ENCODE measurements at places on chromosomes 6 and 20. TPM values are rescaled to one million over a fixed set of nuclear protein-coding genes. Genes with fewer than 3 reads are reported as not detected.

DNA sequence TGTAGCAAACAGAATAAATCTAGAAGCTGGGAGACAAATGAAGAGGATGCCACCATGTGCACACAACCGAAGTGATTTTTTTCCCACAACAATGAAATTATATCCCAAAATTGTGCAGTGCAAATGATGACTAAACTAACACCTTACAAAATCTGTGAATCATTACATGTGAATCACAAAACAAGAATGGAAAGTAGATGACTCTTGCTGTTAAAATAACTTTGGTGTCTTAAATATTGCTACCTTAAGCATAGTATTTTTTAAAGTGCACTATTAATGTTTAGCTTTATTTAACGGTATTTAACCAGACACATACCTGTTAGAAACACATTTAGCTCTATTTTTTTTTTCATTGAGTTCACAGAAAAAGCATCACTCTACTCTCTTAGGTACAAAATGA lies 190.8 kb downstream of the TBC1D32 start:
- H3K27me3 ChIP-seq: no peaks in the 10 kb centered on the region
- H3K4me3 ChIP-seq: no peak overlapping the region
- DNase-seq: no peak
- no peaks in the 10 kb centered on the region for H3K36me3 ChIP-seq
- no peak overlapping the region for H3K27ac ChIP-seq

Gene DDRGK1
- 38.4 TPM for total RNA-seq

- no peaks in the 10 kb centered on the region for H3K36me3 ChIP-seq
- H3K27me3 ChIP-seq: no peaks in the 10 kb centered on the region
- no peak overlapping the region for H3K4me3 ChIP-seq
- DNase-seq: no peak
- no peaks in the 10 kb centered on the region for H3K4me1 ChIP-seq
Observed at GRCh38 chr6:157468574-157468973, 87.6 kb downstream of the ZDHHC14 start.

GRCh38 chr6:31144296-31144969 lies 5.6 kb upstream of the PSORS1C2 start:
- H3K27ac ChIP-seq: no peak overlapping the region
- no peak for DNase-seq
- H3K4me1 ChIP-seq: no peaks in the 10 kb centered on the region
- H3K4me3 ChIP-seq: no peak overlapping the region

Gene SMIM13
- total RNA-seq: 4.8 TPM

Gene SLC22A1
- total RNA-seq: 0.28 TPM

GRCh38 chr6:165745492-165745891 lies 82.5 kb upstream of the PDE10A start:
- no peaks in the 10 kb centered on the region for H3K4me1 ChIP-seq
- DNase-seq: no peak
- no peak overlapping the region for H3K4me3 ChIP-seq
- no peaks in the 10 kb centered on the region for H3K36me3 ChIP-seq

GRCh38 chr6:72857791-72858585 lies 236.1 kb downstream of the KCNQ5 start:
- no peaks in the 10 kb centered on the region for H3K27me3 ChIP-seq
- H3K36me3 ChIP-seq: no peaks in the 10 kb centered on the region
- no peak overlapping the region for H3K27ac ChIP-seq
- no peaks in the 10 kb centered on the region for H3K4me1 ChIP-seq
- H3K4me3 ChIP-seq: no peak overlapping the region
- no peak for DNase-seq

Gene SLC4A11
- total RNA-seq: 0.14 TPM

GRCh38 chr6:96992343-96992730 lies 67.8 kb downstream of the KLHL32 start:
- no peaks in the 10 kb centered on the region for H3K27me3 ChIP-seq
- no peak overlapping the region for H3K4me3 ChIP-seq
- no peaks in the 10 kb centered on the region for H3K36me3 ChIP-seq
- DNase-seq: no peak

Gene RNF217
- total RNA-seq: 3.4 TPM

DNA sequence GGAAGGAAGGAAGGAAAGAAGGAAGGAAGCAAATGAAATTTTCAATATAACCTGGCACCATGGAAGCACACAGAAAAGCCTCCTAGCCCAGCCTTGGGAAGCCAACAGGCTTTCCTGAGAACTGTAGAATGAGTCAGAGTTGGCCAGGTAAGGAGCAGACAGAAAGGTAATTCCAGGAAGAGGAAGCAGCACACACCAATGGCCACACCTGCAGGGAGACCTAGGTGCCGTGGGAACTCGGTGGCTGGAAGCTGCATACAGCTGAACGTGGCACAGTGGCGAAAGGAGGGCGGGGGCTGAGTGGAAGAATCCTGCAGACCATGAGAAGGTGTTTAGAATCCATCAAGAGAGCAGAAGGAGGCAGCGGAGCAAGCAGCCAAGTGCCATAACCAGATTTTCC lies 224.8 kb upstream of the RREB1 start:
- no peak overlapping the region for H3K27ac ChIP-seq
- H3K4me3 ChIP-seq: no peak overlapping the region
- no peaks in the 10 kb centered on the region for H3K27me3 ChIP-seq
- DNase-seq: no peak

DNA sequence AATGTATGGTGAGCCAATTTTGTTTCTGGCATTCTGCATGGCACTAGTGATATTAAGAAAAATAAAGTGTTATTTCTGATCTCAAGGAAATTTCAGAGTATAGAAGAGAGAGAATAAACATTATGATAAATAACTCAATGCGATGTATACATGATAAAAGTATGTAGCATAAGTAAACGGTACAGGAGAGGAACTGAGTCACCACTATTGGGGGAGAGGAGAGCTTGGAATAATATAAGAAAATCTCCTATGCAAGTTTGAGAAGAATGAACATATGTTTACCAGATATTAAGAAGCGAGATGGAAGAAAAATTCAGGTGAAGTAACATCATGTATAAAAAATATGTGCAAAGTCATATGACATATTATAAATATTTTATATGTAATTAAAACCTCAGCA lies 1230.3 kb upstream of the CITED2 start:
- no peak overlapping the region for H3K27ac ChIP-seq
- H3K27me3 ChIP-seq: no peaks in the 10 kb centered on the region
- no peaks in the 10 kb centered on the region for H3K4me1 ChIP-seq

DNA sequence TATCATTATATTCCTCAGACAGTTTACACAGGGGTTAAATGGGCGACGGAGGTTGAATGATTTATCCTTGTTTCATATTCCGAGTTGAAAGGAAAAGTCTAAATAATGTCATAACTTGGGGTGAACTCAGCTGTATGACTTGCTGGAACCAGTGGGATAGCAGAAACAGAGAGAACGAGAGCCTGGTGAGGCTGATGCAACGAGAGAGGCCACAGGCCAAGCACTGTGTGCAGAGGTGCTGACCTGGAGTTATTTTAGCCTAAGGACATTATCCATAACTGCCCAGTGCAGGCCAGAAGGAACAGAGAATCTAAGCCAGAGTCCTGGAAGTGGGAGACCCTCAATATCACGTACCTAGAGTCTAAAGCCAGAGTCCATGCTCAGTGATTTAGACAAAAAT lies 394.9 kb downstream of the MAFB start:
- no peaks in the 10 kb centered on the region for H3K27me3 ChIP-seq
- no peak for DNase-seq
- H3K36me3 ChIP-seq: no peaks in the 10 kb centered on the region
- H3K4me3 ChIP-seq: no peak overlapping the region

Gene ULBP3
- 1.1 TPM for total RNA-seq

- peaks cover 3% of the 10 kb centered on the region for H3K27me3 ChIP-seq
- no peak overlapping the region for H3K27ac ChIP-seq
- H3K4me3 ChIP-seq: no peak overlapping the region
Observed at GRCh38 chr6:31299511-31299910, 27.6 kb upstream of the HLA-C start.

Gene EEF1A2
- total RNA-seq: 0.19 TPM

DNA sequence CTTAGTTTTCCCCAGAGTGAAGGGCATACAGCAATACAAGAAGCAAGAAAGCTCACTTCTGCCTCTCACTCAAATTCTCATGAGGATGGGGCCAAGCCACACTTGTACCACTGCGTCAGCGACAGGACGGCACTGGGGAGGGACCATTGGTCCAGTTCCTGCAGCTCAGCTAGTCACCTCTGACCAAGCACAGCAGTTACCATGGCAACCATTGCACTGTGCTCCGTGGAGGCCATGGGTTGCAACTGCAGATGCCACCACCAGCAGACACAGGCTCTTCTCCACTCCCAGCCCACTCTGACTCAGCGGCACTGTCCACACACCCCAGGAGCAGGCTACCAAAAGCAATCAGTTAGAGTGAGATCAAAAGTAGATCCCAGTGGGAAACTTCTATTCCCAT lies 441.1 kb upstream of the ARID1B start:
- no peaks in the 10 kb centered on the region for H3K27me3 ChIP-seq
- no peak for DNase-seq
- H3K36me3 ChIP-seq: no peaks in the 10 kb centered on the region
- no peak overlapping the region for H3K4me3 ChIP-seq
- H3K27ac ChIP-seq: no peak overlapping the region

DNA sequence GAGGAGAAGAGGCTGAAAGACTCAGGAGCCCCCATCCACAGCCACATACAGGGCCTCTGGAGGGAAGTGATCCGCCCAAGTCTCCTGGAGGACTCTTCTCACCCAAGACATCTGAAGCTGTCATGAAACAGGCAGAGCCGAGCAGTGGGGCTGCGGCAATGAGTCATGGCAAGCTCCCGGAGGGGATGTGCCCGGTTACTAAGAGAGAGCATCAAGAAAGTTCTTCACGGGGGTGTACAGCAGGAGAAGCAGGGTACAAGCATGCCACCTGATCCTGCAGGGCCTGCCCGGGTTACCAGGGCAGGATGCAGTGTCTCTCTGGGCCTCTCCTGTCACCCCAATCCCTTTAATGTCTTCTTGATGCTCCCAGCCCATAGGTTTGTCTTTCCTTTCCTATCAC lies 21.1 kb downstream of the TRIM26 start:
- H3K27me3 ChIP-seq: no peaks in the 10 kb centered on the region
- DNase-seq: no peak
- H3K36me3 ChIP-seq: peaks cover 63% of the 10 kb centered on the region
- H3K27ac ChIP-seq: no peak overlapping the region

Gene MOXD1
- total RNA-seq: 1.9 TPM

Gene ZGPAT
- 16.5 TPM for total RNA-seq

DNA sequence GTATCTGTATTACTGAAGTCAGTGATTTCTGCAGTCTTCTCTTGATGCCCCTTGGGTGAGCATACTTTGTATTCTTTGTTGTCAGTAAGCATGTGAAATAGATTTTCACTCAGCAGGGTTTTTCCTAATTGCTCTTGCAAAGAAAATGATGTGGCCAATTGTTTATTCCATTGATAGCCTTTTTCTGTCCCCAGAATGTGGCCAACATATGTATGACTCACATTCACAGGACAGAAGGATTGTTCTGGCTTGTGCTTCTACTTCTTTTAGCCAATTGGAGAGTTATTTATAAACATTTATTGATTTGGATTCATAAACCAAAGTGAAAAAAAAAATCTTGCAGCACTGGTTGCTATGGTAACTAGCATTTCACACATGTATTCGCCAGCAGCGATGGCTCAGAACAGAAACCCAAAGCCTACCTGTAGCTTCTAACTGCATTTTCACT lies 54.4 kb upstream of the RBM24 start:
- H3K27ac ChIP-seq: no peak overlapping the region
- no peaks in the 10 kb centered on the region for H3K27me3 ChIP-seq
- no peak overlapping the region for H3K4me3 ChIP-seq
- no peaks in the 10 kb centered on the region for H3K36me3 ChIP-seq

- no peaks in the 10 kb centered on the region for H3K36me3 ChIP-seq
- H3K27ac ChIP-seq: no peak overlapping the region
- no peaks in the 10 kb centered on the region for H3K27me3 ChIP-seq
- no peaks in the 10 kb centered on the region for H3K4me1 ChIP-seq
- no peak overlapping the region for H3K4me3 ChIP-seq
Observed at GRCh38 chr6:51489133-51489532, 598.3 kb downstream of the PKHD1 start.

DNA sequence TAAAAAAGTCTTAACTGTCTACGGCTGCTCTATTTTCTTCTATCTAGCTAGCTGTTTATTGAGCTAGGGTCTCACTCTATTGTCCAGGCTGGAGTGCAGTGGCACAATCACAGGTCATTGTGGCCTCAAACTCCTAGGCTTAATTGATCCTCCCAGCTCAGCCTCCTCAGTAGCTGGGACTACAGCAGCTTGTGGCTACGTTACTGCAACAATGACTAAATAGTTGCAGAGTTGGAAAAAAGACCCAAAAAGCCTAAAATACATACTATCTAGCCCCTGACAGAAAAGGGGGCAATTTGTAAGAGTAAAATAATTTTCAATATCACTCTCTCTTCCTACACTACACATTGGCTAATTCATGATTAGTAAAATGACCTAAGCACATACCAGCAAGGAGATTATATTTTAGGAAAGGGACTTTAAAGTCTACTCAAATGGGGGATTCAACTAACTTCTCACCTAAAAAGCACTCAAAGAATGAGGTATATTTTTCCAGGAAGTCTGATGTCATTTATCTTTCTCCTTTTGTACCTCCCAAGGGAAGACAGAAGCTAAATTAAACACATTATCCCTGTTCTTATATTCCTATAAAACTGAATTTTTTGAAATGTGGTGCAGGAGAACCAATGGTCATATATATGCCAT lies 82.8 kb downstream of the ZMYND8 start:
- no peak for DNase-seq
- no peaks in the 10 kb centered on the region for H3K4me1 ChIP-seq
- no peaks in the 10 kb centered on the region for H3K27me3 ChIP-seq
- no peak overlapping the region for H3K4me3 ChIP-seq
- peaks cover 50% of the 10 kb centered on the region for H3K36me3 ChIP-seq

DNA sequence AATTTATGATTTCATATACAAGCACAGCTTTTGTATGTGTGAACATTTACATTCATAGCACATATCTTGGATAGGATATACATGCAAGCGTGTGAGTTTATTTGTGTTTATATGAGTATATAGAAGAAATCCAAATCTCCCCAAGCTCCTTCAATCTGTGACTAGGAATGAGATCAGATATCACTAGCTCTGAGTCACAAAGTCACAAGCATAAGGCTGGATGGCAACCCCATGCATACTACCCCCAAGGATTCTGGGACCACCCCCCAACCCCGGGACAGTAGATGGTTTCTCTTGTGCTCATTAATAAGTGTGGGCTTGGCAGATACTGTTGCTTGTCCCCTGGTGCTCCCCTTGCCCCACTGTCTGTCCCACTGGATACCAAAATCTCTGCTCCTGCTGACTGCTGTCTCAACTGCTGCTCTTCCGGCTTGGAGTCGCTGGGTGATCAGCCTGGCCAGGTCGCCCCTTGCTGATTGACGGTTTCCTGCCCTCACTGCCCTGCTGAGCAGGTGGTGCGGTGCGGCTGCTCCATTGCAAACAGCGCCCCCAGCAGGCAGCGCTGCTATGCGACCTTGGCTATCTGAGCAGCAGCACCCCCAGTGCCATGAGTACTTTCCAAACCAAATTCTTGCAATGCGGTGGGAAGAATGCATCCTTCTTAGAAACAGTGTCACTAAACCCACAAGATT lies 279.4 kb downstream of the CD83 start:
- peaks cover 25% of the 10 kb centered on the region for H3K4me1 ChIP-seq
- H3K36me3 ChIP-seq: no peaks in the 10 kb centered on the region
- H3K27me3 ChIP-seq: no peaks in the 10 kb centered on the region
- no peak overlapping the region for H3K4me3 ChIP-seq
- peak; percentile 32 for DNase-seq

- H3K4me3 ChIP-seq: no peak overlapping the region
- peaks cover 55% of the 10 kb centered on the region for H3K36me3 ChIP-seq
- no peak overlapping the region for H3K27ac ChIP-seq
- no peaks in the 10 kb centered on the region for H3K27me3 ChIP-seq
- DNase-seq: no peak
Observed at GRCh38 chr20:47274401-47275108, 81.9 kb downstream of the ZMYND8 start.

All from thymus (tissue), 14 donors.